HepG2 (cell line): ENCODE measurements at places on chromosomes 12 and 14. TPM values are rescaled to one million over a fixed set of nuclear protein-coding genes. Genes with fewer than 3 reads are reported as not detected.

DNA sequence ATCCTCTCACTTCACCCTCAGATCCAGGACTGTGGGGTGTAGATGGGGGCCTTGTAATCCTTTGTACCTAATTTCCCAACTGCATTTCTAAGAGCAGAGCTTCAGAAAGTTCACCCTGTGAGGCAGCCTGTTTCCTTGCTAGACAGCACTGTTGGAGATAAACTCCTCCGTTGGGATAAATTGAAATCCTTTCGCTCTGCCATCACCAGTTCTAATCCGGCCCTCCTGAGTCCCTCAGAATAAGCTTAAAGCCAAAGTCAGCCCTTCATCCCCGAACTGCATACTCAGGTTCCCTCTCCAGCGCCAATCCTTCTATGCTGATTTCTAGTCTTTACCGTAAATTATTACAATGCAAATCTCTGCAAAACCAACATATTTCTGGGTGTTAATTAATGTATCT lies 114.7 kb downstream of the PRMT8 start:
- no peak for DNase-seq
- H3K4me1 ChIP-seq = no peaks in the 10 kb centered on the region
- no peak overlapping the region for H3K27ac ChIP-seq
- no peak overlapping the region for H3K4me3 ChIP-seq

The TAS2R31 gene
- total RNA-seq = 1.0 and 6.5 TPM in 2 replicates

GRCh38 chr14:103348154-103348553 lies 14.1 kb downstream of the EIF5 start:
- DNase-seq = no peak
- peaks cover 1% of the 10 kb centered on the region; the same call in 1 of the 2 replicates for H3K36me3 ChIP-seq
- H3K4me1 ChIP-seq = peaks cover 38% of the 10 kb centered on the region
- H3K4me3 ChIP-seq = no peak overlapping the region

- DNase-seq = no peak
- no peak overlapping the region for H3K27ac ChIP-seq
- H3K4me1 ChIP-seq = no peaks in the 10 kb centered on the region
- H3K4me3 ChIP-seq = no peak overlapping the region
- no peaks in the 10 kb centered on the region for H3K36me3 ChIP-seq
- no peaks in the 10 kb centered on the region; the same call in 2 of the 3 replicates for H3K27me3 ChIP-seq
Observed at GRCh38 chr12:5783289-5783920, 161.7 kb downstream of the ANO2 start.

GRCh38 chr12:4707306-4707705 lies 12.9 kb upstream of the GALNT8 start:
- no peaks in the 10 kb centered on the region for H3K36me3 ChIP-seq
- H3K27ac ChIP-seq = no peak overlapping the region
- H3K27me3 ChIP-seq = no peaks in the 10 kb centered on the region
- H3K4me1 ChIP-seq = peaks cover 10% of the 10 kb centered on the region

GRCh38 chr12:47819896-47820630 lies at the start of gene HDAC7:
TSS of gene HDAC7 (minus strand) at chr12:47819903. CDS start at chr12:47819785, 118 bp downstream.
- DNase-seq = peak; percentile 62
- no peaks in the 10 kb centered on the region for H3K36me3 ChIP-seq
- peak within 1 kb of the TSS; percentile 86 for H3K4me3 ChIP-seq

The RD3L gene
- not detected in 2 replicates for total RNA-seq

The ERBB3 gene
- 55.2 and 93.6 TPM in 2 replicates for total RNA-seq

The KRT81 gene
- total RNA-seq = not detected in 2 replicates

The BCDIN3D gene
- 1.8 and 2.5 TPM in 2 replicates for total RNA-seq

DNA sequence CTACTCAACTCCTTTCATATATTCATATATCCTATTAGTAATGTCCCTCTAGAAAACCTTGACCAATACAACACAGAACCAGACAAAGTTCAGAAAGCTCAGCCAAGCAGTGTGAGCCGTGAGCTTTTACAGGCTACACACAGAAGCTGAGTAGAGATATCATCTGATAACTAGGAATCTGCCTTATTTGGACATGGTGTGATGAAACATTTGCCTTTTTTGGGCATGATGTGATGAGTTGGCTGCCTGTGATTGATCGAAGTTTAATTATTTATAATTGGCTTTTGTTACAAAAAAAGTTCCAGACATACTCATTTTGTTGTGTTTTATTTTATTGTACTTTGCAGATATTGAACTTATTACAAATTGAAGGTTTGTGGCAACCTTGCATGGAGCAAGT lies 46.6 kb downstream of the TESPA1 start:
- H3K4me1 ChIP-seq = no peaks in the 10 kb centered on the region
- no peak for DNase-seq
- no peak overlapping the region for H3K27ac ChIP-seq
- peaks cover 1% of the 10 kb centered on the region; the same call in 1 of the 2 replicates for H3K27me3 ChIP-seq
- no peaks in the 10 kb centered on the region for H3K36me3 ChIP-seq

- H3K36me3 ChIP-seq = no peaks in the 10 kb centered on the region
- peak overlapping the region; percentile 84 for H3K27ac ChIP-seq
- no peak for DNase-seq
- H3K4me1 ChIP-seq = peaks cover 32% of the 10 kb centered on the region
Observed at GRCh38 chr12:752695-753610, 574 bp downstream of the WNK1 start.

GRCh38 chr14:29458547-29458946 lies 469.1 kb downstream of the PRKD1 start:
- no peak for DNase-seq
- H3K27me3 ChIP-seq = no peaks in the 10 kb centered on the region
- H3K27ac ChIP-seq = no peak overlapping the region
- no peak overlapping the region for H3K4me3 ChIP-seq
- no peaks in the 10 kb centered on the region for H3K36me3 ChIP-seq

DNA sequence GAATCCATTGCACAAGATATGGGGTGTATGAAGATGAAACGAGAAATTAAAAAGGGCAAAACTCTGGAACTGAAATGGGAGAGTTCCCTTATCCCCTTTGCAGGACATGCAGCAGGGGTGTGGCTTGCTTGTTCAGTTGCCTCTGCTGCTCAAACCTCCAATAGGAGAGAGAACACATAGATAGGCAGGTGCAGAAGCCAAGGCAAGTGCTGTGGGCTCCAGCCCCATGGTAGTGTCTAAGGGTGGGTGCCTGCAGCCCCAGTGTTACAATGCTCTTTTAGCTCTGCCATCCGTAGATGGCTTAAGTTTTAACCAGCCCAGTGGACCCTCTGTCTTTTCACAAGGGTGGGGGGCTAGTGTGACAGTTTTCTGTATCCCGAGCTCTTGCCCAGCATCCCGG lies 69.7 kb downstream of the CMAS start:
- no peak overlapping the region for H3K4me3 ChIP-seq
- no peaks in the 10 kb centered on the region for H3K36me3 ChIP-seq
- H3K27ac ChIP-seq = no peak overlapping the region
- no peak for DNase-seq
- no peaks in the 10 kb centered on the region for H3K4me1 ChIP-seq

The PTPRB gene
- 0.02 TPM in 1 of 2 replicates, not detected in the other for total RNA-seq

- no peak overlapping the region for H3K27ac ChIP-seq
- DNase-seq = no peak
- H3K27me3 ChIP-seq = no peaks in the 10 kb centered on the region
- H3K4me1 ChIP-seq = no peaks in the 10 kb centered on the region
- no peaks in the 10 kb centered on the region for H3K36me3 ChIP-seq
- H3K4me3 ChIP-seq = no peak overlapping the region
Observed at GRCh38 chr12:30548203-30548602, 147.5 kb downstream of the IPO8 start.

The KLHL28 gene
- 6.6 and 9.8 TPM in 2 replicates for total RNA-seq

The TEX52 gene
- 0.17 TPM in 1 of 2 replicates, not detected in the other for total RNA-seq

- no peaks in the 10 kb centered on the region for H3K36me3 ChIP-seq
- H3K4me1 ChIP-seq = 0 out of 2 replicates have a peak, but pooled peaks cover 10% of the 10 kb centered on the region
- no peak overlapping the region for H3K4me3 ChIP-seq
Observed at GRCh38 chr12:45131506-45131905, 80.6 kb upstream of the DBX2 start.

GRCh38 chr14:88614218-88614907 lies 51.5 kb downstream of the ZC3H14 start:
- H3K27me3 ChIP-seq = no peaks in the 10 kb centered on the region
- no peak for DNase-seq

DNA sequence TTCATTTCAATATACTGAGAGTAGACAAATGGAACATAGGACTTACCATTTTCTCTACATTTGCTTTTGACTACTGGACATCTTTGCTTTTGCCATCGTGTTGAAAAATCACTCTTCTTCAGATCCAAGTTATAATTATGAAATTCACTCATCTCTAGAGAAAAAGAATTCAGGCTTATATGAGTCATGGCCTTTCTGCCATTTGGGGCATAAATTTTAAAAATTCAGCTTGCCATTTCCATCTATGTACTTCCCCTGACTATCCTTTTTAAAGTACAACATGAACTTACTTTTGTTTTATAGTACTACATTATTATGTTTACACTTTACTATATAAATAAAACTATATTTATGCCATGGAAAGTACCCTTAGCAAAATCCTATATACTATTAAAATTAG lies 3.0 kb downstream of the KLRK1 start:
- no peaks in the 10 kb centered on the region for H3K36me3 ChIP-seq
- H3K4me3 ChIP-seq = no peak overlapping the region
- no peaks in the 10 kb centered on the region for H3K27me3 ChIP-seq

The GPR84 gene
- total RNA-seq = not detected in 2 replicates

The KCNC2 gene
- not detected in 2 replicates for total RNA-seq

DNA sequence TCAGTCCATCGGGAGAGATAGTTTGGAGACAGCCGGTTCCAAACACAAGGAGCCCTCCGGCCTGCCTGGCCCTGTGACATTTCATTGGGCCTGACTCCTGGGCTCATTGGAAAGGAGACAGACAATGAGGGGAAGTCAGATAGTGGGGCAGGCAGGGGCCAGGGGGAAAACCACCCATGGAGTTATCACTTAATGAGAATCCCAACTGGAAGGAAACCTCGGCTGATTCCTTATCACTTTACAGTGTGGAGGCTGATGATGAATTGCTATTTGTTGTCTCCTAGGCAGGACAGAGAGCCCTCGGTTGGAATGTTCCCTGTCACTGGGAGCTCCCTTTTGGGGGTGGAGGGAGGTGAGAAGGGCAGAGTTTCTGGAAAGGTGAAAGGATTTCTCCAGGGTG lies 44.4 kb downstream of the TBX5 start:
- H3K27me3 ChIP-seq = no peaks in the 10 kb centered on the region
- H3K27ac ChIP-seq = no peak overlapping the region
- no peaks in the 10 kb centered on the region for H3K4me1 ChIP-seq
- no peak overlapping the region for H3K4me3 ChIP-seq
- DNase-seq = no peak
- H3K36me3 ChIP-seq = no peaks in the 10 kb centered on the region

The CLBA1 gene
- total RNA-seq = 1.4 and 1.5 TPM in 2 replicates

GRCh38 chr12:95151406-95151805 lies 65.9 kb downstream of the FGD6 start:
- H3K36me3 ChIP-seq = no peaks in the 10 kb centered on the region
- no peak for DNase-seq
- no peak overlapping the region for H3K4me3 ChIP-seq
- no peaks in the 10 kb centered on the region for H3K27me3 ChIP-seq
- no peak overlapping the region for H3K27ac ChIP-seq

DNA sequence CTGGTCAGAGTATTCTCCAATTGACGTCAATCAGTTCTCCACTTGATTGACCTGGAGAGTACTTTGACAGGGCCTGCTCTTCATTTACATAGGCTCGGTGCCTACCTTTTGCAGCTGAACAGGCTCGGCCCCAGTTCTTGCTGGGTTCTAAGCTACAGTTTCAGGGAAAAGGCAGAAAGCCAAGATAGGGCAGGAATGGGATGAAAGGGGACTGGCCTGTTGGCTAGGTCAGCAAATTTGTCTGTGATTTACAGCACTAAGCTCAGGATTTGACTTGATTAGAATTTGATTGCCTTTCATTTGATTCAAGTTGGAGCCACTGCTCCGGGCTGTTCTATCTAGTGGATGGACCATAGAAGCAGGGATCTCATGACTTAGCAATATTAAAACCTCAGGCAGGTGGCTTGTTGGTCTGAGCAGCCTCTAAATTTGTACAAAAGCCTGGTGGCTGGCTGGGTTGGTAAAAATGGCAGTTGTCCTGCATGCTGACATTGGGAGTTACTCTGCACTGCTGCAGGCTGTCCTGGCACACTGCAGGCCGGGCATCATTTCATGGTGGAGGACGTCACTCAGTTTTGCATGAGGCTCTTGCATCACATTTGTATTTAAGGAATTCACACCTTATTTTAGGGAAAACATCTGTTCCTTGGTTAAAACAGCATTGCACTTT lies 71.8 kb downstream of the BICD1 start:
- H3K4me3 ChIP-seq = no peak overlapping the region
- no peak for DNase-seq
- no peaks in the 10 kb centered on the region for H3K36me3 ChIP-seq

The PAH gene
- 451 and 537 TPM in 2 replicates for total RNA-seq

GRCh38 chr12:82366197-82366596 lies 7.9 kb downstream of the METTL25 start:
- H3K4me1 ChIP-seq = no peaks in the 10 kb centered on the region
- no peaks in the 10 kb centered on the region for H3K27me3 ChIP-seq
- DNase-seq = no peak
- H3K27ac ChIP-seq = no peak overlapping the region
- no peak overlapping the region for H3K4me3 ChIP-seq

DNA sequence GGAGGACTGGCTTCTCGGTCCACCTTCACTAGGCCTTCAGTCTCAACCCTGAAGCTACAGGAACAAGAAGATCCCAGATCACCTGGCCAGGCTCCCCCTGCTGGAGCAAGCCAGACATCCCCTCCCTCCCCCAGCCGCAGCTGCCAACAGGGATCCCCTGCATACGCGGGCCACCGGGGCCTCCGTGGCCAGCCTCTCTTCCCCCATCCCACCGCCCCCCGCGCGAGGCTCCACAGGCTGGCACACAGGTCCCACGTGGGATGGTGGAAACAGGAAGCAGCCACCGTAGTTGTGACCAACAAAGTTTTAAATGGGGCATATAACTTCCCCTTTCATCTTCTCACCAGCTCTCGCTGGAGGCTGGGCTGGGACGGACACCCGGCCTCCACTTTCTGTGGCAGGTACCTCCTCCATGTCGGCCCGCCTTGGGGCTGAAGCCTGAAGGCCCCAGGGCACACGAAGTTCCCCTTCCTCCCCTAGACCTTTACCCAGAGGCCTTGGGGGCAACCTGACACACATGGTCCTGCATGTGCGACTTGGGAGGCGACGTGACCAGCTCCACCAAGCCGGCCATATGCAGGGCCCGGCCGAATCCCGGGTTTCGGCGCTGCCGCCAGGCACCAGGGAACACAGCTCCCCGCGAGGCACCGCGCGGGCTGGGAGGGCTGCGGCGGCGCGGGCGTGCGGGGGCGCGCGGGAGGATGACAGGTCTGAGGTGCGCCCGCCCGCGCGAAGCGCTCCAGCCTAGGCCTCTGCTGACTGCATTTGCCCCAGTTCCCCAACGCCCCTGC lies 44.4 kb upstream of the PNMA1 start:
- H3K4me1 ChIP-seq = peaks cover 86% of the 10 kb centered on the region
- H3K27me3 ChIP-seq = no peaks in the 10 kb centered on the region
- H3K4me3 ChIP-seq = peak overlapping the region; percentile 79
- peak overlapping the region; percentile 95 for H3K27ac ChIP-seq
- DNase-seq = peak; percentile 71

- no peaks in the 10 kb centered on the region for H3K36me3 ChIP-seq
- H3K27me3 ChIP-seq = no peaks in the 10 kb centered on the region
- peak overlapping the region; percentile 96 for H3K27ac ChIP-seq
- peak; percentile 56 for DNase-seq
- H3K4me1 ChIP-seq = peaks cover 32% of the 10 kb centered on the region
- peak overlapping the region; percentile 80 for H3K4me3 ChIP-seq
Observed at GRCh38 chr12:74537126-74537706, 419 bp upstream of the ATXN7L3B start.
